Stimulated activated memory B cell treated with anti-CD40 and anti-IgM and Interleukin-4, amounts not matched to agents 10 μg/mL and 1 μg/mL and 100 μg/mL, for 72 hours (primary cell): ENCODE measurements at places on chromosomes 6 and 20.
A peak's percentile ranks its signal among the peaks of the same experiment; 100 is the strongest.

DNA sequence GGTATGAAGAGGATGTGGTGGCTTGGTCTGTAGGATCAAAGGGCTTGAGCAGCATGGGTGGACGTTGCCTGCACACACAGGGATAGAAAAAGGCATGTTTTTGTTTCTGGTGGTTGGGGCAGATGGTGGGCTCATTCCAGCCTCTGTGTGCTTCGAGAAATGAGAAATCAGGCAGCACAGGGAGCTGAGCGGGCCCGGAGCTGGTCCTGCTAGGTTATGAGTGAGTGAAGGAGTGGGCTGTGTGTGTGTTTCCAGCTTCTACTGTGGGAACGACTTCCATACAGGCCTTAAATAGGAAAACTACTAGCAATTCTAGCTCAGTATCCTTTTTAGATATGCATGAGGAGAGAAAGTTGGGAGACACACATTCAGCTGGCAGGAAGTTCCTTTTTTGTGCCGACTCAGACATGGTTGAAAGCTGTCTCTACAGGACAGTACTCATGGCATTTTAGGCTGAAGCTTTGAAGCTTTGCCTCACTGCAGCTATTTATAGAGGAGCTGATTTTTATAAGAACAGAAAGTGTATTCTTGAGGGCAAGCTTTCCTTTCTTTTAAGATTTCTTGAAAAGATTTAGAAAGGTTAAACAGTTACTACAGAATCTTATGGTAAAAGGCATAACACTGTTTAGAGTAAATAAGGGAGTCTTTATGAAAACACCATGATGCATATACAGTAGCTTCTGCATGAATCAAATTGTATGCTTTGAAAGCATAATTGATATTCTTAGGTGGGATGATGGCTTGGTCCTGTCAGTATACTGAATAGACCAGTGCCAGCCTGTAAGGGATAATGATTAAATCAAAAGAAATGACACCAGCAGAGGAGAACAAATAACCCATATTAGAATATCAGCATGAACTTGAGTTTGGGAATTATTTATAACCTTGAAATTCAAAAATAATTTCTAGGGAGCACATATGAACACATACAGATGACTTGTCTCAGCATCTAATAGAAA lies 104.0 kb upstream of the MAN1A1 start:
- no peak for ATAC-seq

DNA sequence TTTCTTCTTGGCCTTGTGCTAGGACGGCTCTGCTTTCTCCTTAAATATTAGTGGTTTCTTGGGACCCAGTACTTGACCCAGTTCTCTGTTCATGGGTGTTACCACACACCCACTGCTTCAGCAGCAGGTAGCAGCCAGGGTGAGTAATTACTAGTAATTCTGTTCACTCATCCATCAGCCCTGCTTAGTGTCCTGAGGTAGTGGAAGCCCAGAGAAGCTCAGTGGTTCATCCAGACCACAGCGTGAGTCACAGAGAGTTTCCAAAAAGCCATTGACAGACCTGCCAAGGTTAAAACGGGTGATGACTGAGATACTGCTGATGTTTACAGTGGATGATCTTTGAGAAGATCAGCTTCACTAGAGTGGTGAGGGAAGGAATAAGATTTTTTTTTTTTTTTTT lies 51.7 kb upstream of the HINT3 start:
- ATAC-seq: peak; percentile 87

DNA sequence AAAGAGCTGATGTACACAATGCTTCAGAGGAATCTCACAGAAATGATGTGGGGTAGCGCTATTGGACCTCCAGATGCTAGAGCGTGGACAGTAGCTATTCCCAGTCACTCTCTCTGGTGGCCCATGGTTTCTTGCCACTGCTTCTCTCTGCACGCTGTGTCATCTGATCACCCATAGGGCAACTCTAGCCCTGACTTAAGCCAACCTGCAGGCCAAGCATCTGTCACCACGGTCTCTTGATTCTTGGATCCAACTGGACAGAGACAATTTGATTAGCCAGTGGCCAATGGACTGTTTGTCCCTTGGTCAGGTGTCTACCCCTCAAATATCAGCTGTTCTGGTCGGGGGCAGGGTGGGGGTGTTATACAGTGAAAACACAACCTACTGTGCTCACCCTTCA lies 42.4 kb upstream of the TRAF3IP2 start:
- no peak for ATAC-seq

DNA sequence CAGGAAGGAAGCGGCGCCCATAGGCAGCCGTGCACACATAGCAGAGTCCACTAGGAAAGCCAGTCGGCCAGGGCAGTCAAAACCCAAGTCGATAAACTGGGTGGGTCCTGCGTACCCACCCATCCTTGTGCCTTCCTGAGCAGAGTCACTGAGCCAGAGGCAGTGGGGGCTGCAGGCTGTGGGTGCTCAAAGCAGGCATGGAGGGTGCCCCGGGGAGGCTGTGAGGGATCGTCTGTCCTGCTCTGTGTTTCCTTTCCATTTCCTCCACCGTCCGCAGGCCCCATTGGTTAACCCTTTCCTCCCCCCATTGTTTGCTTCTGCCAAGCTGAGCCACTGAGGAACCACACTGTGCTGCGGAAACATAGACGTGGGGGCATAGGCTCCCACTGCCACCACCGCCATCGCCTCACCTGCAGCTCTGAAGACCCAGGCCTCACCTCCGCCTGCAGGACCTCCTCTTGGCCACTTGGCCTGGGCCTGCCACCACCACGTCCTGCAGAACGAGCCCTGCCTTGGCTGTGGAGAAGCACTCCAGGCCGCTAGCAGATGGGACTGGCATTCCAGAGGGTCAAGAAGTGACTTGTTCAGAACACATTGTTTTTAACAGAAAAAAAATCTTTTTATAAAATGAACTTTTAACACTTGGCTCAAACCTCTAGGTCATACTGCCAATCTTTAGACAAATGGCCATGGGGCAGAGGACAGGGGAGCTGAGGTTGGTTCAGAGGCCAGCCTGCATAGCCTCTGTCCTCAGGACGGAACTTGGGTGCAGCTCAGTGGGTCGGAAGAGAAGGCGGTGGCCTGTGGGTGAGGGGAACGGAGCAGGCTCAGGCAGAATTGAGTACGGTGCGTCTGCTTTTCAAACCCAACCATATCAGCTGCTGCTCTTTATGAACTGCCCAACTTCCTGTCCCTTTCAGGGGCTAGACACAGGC lies 52.6 kb downstream of the TCP11 start:
- ATAC-seq: no peak

GRCh38 chr6:35199866-35200265 lies 13.9 kb upstream of the SCUBE3 start:
- ATAC-seq: no peak

DNA sequence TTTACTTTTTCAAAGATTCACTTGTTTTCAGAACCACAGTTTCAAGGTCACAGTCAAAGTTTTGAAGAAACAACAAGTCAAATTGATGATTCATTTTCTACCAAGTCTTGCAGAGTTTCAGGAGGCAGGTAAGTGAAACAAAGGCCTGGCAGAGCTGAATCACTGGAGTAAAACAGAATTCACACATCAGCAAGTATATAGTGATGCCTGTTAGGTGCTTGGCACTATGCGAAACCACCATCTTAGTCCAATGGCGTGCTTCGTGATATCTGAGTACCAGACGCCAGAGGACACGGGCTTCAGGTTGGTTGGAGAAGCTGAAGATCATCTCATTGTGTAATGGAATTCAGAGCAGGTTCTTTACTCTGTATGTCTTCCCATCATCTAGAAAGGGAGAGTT lies 75.9 kb downstream of the RTN4IP1 start:
- ATAC-seq: no peak

- ATAC-seq: no peak
Observed at GRCh38 chr6:81749707-81750106, 2.8 kb downstream of the TENT5A start.

DNA sequence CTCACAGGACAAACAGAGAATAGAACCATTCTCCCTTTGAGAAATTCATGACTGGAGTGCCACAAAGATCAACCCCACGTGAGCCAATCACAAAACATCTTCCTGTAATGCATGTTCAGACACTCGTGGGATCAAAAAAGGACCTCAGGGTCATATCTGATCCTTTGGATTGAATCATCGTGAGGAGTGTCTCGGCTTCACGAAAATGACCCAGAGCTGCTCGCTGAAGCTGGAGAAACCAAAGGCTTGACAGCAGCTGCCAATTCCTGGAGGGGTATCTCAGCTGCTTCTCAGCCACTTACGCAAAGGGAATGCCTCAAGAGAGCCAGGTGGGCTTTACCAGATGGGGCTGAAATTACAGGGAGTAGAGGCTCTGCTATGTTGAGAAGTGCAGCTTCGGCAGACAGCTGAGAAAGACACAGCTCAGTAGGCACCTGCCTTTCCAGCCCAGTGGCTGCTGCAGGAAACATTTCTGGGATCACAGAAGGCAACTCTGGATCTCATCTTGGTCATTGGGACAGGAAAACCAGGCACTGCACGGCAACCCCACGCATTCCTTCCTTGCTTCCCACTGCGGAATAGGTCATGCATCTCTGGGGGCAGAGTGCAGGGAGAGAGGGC lies 813.1 kb downstream of the KIF16B start:
- no peak for ATAC-seq

DNA sequence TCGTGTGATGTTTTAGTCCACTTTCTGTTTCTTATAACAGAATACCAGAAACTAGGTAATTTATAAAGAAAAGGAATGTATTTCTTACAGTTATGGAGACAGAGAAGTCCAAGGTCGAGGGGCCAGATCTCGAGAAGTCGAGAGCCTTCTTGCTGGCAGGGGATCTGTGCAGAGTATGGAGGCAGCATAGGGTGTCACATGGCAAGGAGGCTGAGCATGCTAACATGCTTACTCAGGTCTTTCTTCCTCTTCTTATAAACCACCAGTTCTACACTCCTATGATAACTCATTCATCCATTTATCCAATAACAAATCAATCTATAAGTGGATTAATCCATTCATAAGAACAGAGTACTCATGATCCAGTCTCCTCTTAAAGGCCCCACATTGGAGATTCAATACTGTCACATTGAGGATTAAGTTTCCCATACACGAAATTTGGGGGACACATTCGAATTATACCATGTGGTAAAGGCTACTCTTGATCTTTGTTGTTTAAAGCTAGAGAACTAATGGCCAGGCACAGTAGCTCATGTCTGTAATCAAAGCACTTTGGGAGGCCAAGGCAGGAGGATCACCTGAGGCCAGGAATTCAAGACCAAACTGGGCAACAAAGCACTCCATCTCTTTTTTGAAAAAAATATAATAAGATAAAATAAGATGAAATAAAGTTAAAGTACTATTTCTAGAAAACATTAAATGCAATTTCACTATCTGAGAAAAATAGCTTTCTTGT lies 2.1 kb downstream of the GOPC start:
- ATAC-seq: no peak

DNA sequence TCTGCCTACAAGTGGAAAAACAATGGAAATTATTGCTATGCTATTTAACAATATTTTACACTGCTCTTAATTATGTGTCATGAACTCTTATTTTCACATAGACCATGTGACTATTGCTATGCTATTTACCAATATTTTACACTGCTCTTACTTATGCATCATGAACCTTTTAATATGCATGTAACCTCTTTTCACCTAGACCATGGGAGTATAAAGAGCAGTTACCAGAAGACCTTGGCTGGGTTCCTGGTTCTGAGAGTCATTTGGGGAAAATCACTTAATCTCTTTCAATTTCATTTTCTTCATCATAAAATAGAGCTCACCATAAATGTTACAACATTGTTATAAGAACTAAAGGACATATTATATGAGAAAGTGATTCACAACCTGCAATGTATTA lies 223.8 kb upstream of the RNF217 start:
- ATAC-seq: no peak
